ENCODE measurements at places on chromosomes 2 and 18.

- no peak for DNase-seq
- H3K36me3 ChIP-seq: no peaks in the 10 kb centered on the region
- H3K4me3 ChIP-seq: no peak overlapping the region
- H3K27me3 ChIP-seq: no peaks in the 10 kb centered on the region
- no peak overlapping the region for H3K27ac ChIP-seq
These were observed 253.5 kb downstream of the NCKAP5 start for GRCh38 chr2:133314795-133315194.

- no peaks in the 10 kb centered on the region for H3K4me1 ChIP-seq
- no peak overlapping the region for H3K4me3 ChIP-seq
- no peaks in the 10 kb centered on the region for H3K27me3 ChIP-seq
- no peaks in the 10 kb centered on the region for H3K36me3 ChIP-seq
- DNase-seq: no peak
These were observed 246.8 kb downstream of the IKZF2 start for GRCh38 chr2:212904646-212905045.

DNA sequence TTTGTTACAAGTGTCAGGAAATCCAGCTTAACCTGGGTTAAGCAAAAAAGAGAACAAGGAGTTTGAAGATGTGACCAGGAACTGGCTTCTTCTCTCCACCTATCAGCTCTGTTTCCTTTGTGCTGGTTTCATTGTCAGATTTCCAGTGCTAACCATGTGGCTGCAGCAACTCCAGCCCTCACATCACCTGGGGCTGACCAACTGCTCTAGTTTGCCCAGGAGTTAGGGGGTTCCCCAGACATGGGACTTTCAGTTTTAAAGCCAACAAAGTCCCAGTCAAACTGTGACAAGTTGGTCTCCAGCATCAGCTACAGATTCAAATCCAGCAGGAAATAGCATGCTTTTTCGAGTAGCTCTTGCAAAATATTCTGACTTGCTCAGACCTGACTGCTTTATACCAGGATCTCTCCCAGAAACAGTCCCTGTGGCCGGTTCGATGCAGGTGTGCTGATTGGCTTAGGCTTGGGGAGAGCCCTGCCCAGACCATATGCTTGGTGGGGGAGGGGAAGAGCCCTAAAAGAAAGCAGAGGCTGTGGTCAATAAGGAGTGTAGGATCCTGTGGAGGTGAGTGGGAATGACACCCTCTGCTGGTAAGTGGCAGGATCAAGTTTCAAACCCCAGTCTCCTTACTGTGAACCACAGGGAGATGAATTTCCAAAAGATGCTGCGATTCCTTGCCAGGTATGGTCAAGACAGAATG is 49.5 kb downstream of the KCNE4 start:
- H3K36me3 ChIP-seq: no peaks in the 10 kb centered on the region
- H3K27me3 ChIP-seq: no peaks in the 10 kb centered on the region
- no peak overlapping the region for H3K4me3 ChIP-seq
- DNase-seq: no peak

DNA sequence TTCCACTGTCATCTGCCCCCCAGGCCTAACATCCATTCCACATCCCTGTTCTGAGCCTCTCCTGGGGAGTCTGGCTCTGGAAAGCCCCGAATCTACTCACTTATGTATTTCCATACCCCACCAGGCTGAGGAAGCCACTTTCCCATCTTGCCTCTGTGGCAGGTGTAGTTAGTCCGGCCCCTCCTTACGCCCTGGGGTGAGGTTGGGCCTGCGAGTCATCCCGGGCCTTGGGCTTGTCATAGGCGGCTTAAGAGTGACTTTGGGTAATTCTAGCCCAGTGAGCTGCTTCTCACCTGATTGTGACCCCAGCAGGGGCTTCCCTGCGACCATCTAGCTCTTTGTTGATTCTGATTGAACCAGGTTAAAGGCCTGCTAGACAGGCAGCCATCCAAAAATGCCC is 21.1 kb downstream of the PCARE start:
- DNase-seq: no peak
- H3K4me3 ChIP-seq: no peak overlapping the region
- no peaks in the 10 kb centered on the region for H3K4me1 ChIP-seq
- no peak overlapping the region for H3K27ac ChIP-seq
- H3K27me3 ChIP-seq: no peaks in the 10 kb centered on the region
- no peaks in the 10 kb centered on the region for H3K36me3 ChIP-seq

GRCh38 chr2:66579186-66580126 is 144.5 kb downstream of the MEIS1 start:
- DNase-seq: no peak
- no peaks in the 10 kb centered on the region for H3K36me3 ChIP-seq
- no peak overlapping the region for H3K27ac ChIP-seq

- no peak overlapping the region for H3K4me3 ChIP-seq
- H3K27me3 ChIP-seq: no peaks in the 10 kb centered on the region
- no peaks in the 10 kb centered on the region for H3K36me3 ChIP-seq
These were observed 10.9 kb downstream of the EPAS1 start for GRCh38 chr2:46308081-46308480.

GRCh38 chr2:231617059-231617926 is 24.6 kb downstream of the TEX44 start:
- DNase-seq: no peak
- no peak overlapping the region for H3K27ac ChIP-seq
- no peaks in the 10 kb centered on the region for H3K36me3 ChIP-seq
- H3K4me3 ChIP-seq: no peak overlapping the region
- H3K4me1 ChIP-seq: peaks cover 29% of the 10 kb centered on the region

DNA sequence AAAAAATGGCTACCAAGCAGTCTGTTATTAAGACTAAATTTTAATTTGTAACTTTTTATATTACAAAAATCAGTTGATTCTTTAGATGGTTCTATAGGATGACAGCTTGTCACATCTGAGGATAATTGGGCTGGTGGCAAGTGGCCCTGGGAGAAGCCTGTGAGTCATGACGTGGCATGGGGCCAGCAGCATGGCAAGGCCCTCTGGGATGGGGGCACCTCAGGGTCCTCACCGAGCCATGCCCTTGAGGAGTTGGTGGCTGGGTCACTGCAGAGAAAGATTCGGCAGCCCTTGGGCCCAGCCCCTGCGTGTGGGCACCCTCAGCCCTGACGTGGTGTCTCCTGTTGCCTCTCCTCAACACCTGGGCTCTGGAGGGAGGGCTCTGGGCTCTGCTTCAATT is 49.7 kb downstream of the STK25 start:
- H3K4me1 ChIP-seq: no peaks in the 10 kb centered on the region
- no peaks in the 10 kb centered on the region for H3K36me3 ChIP-seq
- no peak for DNase-seq
- no peak overlapping the region for H3K27ac ChIP-seq
- no peaks in the 10 kb centered on the region for H3K27me3 ChIP-seq

- DNase-seq: no peak
- H3K27me3 ChIP-seq: peaks cover 14% of the 10 kb centered on the region
- no peak overlapping the region for H3K4me3 ChIP-seq
- no peak overlapping the region for H3K27ac ChIP-seq
- peaks cover 18% of the 10 kb centered on the region for H3K4me1 ChIP-seq
These were observed 1.0 kb downstream of the MATN3 start for GRCh38 chr2:20011276-20012031.

DNA sequence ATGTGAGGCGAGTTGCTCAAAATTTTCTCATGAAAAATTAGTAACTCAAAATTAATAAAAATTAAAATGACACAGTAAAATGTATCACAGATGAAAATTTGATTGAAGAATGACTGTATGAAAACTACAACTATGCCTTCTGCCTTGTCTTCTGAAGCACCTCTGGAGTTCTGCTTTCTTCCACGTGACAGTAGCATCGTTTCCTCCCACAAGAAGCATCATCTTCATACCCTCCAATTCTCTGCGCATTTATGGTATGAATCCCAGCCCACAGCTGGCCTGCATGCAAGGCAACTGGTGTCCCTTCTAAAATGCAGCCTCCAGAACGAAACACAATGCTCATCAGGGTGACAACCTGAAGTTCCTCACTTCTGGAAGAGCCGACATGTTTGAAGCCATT is 189.9 kb downstream of the MYO1B start:
- H3K27me3 ChIP-seq: no peaks in the 10 kb centered on the region
- H3K27ac ChIP-seq: no peak overlapping the region
- no peak for DNase-seq

DNA sequence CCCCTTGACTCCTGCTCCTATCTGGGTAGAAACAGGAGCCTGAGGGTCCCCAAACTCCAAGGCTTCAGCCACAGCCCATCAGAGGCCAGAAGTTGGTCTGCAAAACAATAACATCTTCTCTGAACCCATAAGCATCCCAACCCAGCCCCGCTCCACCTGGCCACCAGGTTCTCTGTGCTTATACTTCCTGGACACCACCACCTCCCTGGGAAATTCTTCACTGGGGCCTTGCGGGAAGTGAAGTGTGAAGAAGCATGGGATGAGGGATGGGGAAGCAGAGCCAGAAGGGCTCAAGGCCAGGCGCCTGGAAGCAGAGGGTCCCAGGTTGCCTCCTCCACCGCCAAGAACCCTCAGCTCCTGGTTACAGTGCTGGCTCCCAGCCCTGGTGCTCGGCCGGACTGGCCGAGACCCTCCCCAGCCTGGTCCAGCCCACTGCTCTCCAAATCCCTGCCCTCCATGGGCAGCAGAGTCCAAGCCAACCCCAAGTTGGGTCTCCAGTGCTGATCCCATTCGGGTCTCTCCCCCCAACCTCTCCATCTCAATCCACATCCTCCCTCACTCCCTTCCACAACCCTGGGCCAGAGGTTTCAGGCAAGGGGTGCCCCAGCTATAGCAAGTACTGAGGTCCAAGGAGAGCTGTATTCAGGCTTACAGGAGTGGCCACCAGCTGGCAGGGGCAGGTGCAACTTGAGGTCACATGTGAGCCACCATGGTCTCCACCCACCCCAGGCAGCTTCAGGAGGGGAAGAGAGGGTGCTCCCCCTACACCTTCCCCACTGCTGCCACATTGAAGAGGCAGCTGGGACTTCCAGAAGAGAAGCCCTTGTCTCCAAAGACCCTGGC is 60.7 kb downstream of the TNS1 start:
- no peak for DNase-seq
- no peaks in the 10 kb centered on the region for H3K4me1 ChIP-seq
- no peaks in the 10 kb centered on the region for H3K36me3 ChIP-seq
- H3K4me3 ChIP-seq: no peak overlapping the region
- no peaks in the 10 kb centered on the region for H3K27me3 ChIP-seq

DNA sequence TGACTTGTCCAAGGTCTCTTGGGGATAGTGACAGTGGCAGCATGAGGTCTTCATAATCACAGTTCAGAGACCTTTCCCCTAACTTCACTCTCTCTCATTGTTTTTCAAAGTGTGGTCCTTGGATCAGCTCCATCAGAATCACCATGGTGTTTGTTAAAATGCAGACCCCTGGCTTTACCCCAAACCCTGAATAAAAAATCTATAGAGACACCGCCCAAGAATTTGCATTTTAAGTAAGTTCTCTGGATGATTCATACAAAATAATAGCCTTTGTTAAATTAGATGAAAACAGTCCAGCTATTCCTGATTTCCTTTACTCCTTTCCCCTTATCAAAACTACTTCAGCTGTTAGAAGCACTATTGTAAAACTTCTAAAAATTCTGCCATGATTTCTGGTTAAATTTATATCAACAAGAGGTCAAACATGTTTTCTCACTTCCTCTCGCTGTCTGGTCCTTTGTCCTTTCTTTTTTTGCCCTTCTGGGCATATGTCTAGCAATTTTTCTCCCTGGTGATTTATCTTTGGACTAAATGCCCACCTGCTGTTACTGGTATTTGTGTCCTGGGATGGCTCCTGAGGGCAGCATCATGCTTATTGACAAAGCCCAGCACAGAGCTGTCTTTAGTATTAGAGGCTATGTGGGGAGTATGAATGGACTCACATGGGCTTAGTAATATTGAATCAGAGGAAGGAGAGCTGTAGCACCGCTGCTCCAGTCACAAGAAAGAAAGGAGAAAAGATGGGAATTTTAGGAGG is 63.4 kb downstream of the LHCGR start:
- no peak overlapping the region for H3K27ac ChIP-seq
- H3K4me3 ChIP-seq: no peak overlapping the region
- DNase-seq: no peak
- no peaks in the 10 kb centered on the region for H3K27me3 ChIP-seq

DNA sequence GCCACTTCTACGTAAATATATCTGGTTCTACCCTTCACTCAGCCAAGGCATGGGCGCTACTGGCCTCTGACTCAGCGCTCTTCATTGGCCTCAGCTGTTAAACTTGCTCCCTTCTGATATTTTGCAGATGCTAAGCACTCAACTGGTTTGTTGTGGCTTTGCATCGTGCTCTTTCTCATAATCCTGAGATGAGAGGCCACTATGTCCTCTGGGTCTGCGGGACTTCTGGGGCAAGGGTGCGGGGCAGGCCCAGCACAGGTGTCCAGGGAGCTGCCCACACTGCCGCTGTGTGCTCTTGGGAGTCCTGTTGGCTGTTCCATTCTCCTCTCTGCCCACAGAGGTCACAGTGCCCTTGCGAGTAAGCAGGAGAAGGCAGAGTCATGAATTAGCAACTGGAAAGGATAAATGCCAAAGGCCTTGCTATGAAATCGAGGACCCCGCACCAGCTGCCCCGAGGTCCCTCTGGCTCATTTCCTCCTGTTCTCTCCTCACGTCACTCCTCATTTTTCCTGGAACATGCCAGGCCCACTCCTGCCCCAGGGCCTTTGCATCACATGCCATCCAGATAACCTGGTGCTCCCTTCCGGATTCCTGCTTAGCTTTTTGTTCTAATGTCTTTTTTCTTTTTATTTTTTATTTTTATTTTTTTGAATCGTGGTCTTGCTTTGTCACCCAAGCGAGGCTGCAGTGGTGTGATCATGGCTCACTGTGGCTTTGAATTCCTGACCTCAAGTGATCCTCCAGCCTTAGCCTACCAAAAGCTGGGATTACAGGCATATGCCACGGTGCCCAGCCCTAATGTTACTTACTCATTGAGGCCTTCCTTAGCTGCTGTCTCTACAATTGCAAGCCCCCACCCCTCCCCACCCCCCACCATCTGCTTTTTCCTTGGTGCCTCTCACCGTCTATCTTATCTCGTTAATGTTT is 34.9 kb upstream of the MAT2A start:
- no peaks in the 10 kb centered on the region for H3K27me3 ChIP-seq
- H3K36me3 ChIP-seq: no peaks in the 10 kb centered on the region
- no peak for DNase-seq
- peaks cover 6% of the 10 kb centered on the region for H3K4me1 ChIP-seq
- no peak overlapping the region for H3K4me3 ChIP-seq
- H3K27ac ChIP-seq: no peak overlapping the region

GRCh38 chr18:57837917-57838548 is 34.9 kb upstream of the ATP8B1 start:
- DNase-seq: peak; percentile 84
- no peaks in the 10 kb centered on the region for H3K27me3 ChIP-seq
- no peaks in the 10 kb centered on the region for H3K36me3 ChIP-seq
- H3K4me1 ChIP-seq: peaks cover 19% of the 10 kb centered on the region
- peak overlapping the region; percentile 13 for H3K4me3 ChIP-seq
- H3K27ac ChIP-seq: peak overlapping the region; percentile 59

GRCh38 chr2:16104949-16105668 is 164.8 kb downstream of the MYCN start:
- H3K27me3 ChIP-seq: no peaks in the 10 kb centered on the region
- DNase-seq: no peak
- no peaks in the 10 kb centered on the region for H3K36me3 ChIP-seq
- no peaks in the 10 kb centered on the region for H3K4me1 ChIP-seq
- no peak overlapping the region for H3K4me3 ChIP-seq

Measured in B cell (primary cell).